Inflammatory macrophage (primary cell): ENCODE measurements at places on chromosomes 3 and 15.

GRCh38 chr3:124785973-124786372 lies 55.7 kb downstream of the UMPS start:
- no peak for DNase-seq

DNA sequence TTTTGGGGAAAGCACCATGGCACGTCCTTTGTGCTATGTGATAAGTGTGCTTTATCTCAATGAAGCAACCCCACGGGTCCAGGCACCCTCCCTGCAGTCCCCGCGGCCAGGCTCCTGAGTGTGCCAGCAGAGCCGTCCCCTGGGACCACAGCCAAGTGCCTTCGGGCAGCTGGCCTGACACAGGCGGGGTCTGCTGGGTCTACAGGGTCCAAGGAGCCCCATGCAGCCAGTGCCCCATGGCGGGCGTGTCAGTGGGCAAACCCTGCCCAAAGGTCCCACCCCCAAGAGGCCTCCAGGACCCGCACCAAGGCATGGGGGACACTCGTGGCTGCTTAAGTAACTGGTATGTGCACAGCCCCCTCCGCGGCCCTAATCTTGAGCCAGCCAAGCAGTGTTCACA lies 35.3 kb downstream of the KLHL25 start:
- no peak for DNase-seq

GRCh38 chr3:183980403-183980802 lies 37.3 kb downstream of the ABCC5 start:
- no peak for DNase-seq

- no peak for DNase-seq
Measured at GRCh38 chr15:100628746-100629145, 26.4 kb downstream of the ASB7 start.

DNA sequence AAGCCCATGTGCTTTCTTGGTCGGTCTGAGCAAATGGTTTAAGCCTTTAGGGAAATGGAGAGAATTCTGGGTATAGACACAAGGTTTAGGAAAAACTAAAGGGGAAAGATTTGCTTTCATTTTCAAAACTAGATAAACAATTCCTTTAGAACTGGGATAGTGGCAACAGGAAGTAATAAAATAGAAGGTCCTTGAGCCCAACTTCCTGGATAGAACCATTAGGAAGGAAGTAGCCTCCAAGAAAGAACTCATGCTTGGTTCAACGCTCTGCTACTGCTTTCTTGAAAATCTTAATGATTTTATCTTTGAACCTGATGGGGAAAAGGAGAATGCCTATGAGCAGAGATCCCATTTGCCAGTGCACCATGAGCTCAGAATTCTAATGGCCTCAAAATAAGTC lies 147.0 kb upstream of the THRB start:
- DNase-seq, result no peak

DNA sequence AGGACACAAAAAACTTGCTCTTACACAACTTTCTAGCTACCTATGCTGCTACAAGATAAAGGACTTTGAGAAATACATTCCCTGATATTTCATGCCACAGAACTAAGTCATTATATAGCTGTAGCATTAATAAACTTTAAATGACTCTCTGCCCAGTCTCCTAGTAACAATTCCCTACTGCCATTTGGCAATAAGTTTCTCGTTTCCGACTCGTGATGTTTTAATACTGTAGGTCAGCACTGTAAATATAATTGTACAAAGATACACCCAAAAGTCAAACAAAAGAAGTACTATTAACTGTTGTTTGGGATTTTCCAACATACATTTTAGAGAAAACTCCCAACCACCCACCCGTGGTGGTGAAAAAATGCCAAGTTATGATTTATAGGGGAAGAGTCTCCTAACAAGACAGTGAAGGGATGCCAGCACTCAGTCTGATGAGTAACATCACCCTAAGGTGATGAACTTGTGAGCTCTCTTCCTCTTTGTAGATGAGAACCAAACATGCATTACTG lies 132.2 kb downstream of the DUT start:
- no peak for DNase-seq

- DNase-seq, result no peak
Measured at GRCh38 chr15:79296583-79296982, 14.1 kb downstream of the ANKRD34C start.

DNA sequence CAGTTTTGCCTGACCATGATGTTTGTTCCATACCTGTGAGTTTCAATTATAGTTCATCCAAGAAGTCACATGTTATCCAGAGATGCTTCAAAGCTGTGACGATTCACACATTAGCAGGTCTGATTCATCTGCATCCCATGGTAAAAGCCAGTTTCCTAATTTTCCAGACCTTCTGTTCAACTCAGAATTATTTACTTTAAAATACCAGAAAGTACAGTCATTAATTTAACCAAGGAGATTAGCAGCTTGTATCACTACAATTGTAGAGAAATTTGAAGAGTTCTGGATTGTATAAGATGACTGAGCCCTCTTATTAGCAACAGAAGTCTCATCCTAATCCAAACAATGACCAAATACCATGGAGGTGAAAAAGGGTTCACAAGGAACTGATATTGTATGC lies 76.1 kb upstream of the THBS1 start:
- DNase-seq, result no peak

GRCh38 chr3:117165601-117166051 lies 456.0 kb downstream of the TUSC7 start:
- no peak for DNase-seq

GRCh38 chr15:70494517-70494851 lies 268.9 kb downstream of the UACA start:
- DNase-seq, result no peak

DNA sequence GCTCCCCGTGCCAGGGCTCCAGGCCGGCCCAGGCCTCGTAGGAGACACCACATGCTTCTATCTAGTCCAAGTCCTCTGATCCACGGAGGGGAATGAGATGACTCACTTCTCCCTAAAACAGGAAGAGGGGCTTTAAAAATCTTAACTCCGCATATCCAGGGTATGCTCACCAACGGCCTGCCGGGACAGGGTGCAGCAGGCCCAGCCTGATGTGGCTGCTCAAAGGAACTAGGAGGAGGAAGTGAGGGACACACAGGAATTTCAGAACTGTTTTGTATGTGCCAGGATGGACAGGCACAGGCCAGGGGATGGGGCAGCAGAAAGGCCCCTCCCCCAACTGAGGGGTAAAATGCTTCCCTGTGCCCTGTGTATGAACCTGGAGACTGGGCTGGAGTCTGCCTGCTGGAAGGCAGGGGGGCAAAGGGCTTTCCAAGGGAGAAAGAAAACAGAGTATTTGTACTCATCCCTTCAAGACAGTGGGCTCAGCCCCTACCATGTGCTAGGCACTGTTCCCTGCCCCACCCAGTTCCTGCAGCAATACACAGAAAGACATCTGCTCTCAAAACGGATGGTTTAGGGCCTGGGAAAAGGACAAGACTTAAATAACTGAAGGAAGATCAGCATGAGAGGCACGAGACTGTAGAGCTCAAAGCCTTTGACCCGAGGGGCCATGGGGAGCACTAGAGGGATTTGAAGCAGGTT lies 22.1 kb downstream of the CHDH start:
- no peak for DNase-seq

- DNase-seq, result no peak
Measured at GRCh38 chr3:89198591-89198990, 91.2 kb downstream of the EPHA3 start.

- DNase-seq, result no peak
Measured at GRCh38 chr15:88511161-88511560, 35.3 kb downstream of the DET1 start.

DNA sequence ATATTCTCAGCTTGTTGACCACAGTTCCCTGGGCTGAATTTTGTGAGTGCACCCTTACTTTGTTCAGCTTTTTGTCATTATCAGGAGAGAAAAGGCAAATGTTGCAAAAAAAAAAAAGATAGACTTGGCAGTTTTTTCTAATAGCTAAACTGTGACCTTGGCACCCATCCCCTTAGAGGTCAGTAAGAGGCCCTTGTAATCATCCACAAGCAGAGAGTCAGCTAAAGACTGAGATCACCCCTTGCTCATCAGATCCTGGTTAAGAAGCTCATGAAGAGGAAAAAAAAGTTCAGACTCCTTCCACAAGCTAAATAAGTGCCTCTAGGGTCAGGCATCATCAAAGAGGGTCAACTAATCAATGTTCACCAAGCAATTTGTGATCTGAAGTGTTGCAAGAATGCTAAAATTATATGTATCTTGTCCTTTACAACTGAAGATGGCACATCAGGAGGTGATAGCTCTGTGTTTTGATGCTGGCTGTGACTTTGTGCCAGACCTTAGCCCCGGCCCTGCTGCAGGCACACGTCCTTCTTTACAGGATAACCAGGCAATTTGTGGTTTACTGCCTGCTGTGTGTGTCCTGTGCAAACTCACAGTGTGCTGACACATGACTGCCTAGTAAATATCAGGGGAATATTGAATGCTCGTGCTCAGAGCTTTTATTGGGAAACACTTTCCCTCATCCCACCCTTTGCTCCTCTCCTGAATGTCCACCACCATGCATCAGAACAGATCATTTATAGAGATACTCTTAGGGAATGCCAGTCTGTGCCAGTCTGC lies 262.9 kb downstream of the IL5RA start:
- DNase-seq, result no peak

DNA sequence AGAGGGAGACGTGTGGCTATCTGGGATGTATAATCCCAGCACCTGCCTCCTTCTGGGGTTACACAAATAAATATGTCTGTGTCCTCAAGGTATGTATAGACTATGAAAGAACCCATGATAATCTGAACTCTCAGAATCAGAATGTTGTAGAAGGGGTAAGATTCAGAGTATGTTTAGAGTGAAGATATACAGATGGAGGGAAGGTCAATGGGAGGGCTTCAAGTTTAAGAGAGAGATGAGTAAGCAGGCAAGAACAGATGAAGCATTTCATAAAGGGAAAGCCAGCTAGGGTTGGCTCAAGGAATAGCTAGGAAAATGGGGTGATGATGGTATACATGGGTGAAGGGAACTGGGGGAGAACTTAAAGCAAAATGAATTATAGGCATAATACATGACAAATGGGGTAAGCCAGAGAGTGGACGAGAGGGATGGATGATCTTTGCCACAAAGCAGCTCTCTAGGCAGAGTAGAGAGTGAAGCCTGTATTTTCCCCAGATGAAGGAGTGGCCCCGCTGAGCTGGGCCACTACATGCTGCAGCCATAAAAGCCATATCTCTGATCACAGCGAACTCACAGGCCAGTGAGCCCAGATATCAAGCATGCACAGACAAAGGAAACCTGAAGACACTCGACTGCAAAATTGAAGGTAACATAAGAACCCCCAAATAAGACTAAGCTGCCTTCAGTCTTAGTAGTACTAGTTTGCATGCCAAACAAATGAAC lies 15.9 kb upstream of the ZBTB38 start:
- no peak for DNase-seq

- no peak for DNase-seq
Measured at GRCh38 chr3:171155122-171155700, 128.7 kb upstream of the SLC2A2 start.

DNA sequence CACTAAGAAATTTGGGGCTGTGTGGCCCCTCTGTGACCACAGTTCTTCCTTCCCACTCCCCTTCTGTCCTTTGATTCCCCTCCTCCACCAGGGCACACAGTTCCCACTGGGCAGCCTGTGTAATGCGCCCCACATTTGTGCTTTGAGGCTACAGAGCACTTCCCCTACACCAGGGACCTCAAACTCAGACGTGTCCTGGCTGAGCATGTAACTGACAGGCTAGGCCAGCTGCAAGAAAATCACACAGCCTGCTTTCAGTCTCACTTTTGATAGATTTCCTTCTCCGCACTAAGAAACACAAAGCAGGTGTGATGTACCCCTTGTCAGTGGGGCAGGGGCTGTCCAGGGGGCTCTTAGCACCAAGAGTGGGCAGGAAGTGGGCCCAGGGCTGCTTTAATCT lies 29.6 kb downstream of the PRKCD start:
- DNase-seq, result no peak

- no peak for DNase-seq
Measured at GRCh38 chr3:193744822-193745684, 152.0 kb downstream of the OPA1 start.

- DNase-seq, result no peak
Measured at GRCh38 chr3:183546625-183547024, 8.9 kb downstream of the KLHL6 start.

GRCh38 chr3:100775669-100776068 lies 66.4 kb downstream of the TFG start:
- DNase-seq, result no peak

GRCh38 chr3:171206283-171206682 lies 179.8 kb upstream of the SLC2A2 start:
- DNase-seq, result no peak

DNA sequence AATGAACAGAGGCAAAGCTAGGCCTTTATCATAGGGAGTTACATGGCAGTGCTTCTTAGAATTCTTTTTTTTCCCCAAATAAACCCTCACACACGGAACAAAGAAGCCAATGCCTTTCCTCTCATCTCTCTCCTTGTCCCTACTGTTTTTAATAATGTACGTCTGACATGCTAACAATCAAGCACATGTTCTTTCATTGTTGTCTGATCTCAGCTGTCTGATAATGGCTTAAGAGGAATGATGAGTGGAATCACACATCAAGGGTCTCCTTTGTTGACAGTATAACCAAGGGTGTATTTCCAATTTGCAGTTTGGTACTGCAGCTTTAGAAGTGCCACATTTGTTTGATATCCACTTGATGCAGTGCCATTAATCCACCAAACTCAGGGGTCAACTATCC lies 34.8 kb upstream of the EPHA3 start:
- DNase-seq, result no peak

DNA sequence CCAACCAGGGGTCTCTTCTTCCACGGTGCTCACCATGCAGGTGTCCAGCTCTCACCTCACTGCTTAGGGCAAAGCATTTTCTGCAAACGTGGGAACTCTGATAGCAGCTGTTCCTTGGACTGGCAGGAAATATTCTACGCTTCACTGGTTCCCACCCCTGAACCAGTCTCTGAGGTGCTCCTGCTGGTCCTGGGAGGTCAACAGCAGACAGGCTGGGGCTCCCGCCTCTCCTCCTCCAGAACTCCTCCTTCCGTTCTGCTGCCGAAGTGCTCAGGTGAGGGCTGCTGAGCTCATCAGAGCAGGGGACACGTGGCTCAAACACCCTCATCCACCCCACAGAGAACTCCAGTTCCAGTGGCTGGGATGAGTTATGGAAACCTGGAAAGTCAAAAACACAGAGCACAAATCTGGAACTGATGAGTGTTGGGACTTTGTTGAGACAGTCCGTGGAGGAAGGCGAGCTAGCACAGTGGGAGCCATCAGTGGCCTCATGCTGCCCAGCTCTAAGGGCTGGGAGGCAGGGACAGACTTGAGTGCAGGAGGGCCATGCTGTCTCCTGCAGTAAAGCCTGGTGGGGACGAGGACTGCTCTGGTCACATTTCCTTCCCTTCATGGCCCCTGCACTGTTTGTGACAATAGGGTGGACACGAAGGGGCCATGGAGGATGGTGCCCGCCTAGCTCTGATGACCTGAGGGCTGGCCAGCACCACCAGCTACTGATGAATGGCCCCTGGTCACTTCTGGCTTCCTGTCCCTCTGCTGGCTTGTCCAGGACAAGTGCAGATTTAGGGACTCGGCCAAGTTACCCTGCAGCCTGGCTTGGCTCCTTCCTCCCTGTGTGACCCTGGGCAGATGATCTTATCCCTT lies 137.8 kb downstream of the KLF13 start:
- DNase-seq, result no peak
